Retina (tissue), 1 donor: ENCODE measurements at places on chromosomes 12 and 14.

- DNase-seq: no peak
Observed at GRCh38 chr12:87383680-87384079, 645.5 kb downstream of the C12orf50 start.

- no peak for DNase-seq
Observed at GRCh38 chr12:42472376-42472775, 117.2 kb downstream of the PRICKLE1 start.

DNA sequence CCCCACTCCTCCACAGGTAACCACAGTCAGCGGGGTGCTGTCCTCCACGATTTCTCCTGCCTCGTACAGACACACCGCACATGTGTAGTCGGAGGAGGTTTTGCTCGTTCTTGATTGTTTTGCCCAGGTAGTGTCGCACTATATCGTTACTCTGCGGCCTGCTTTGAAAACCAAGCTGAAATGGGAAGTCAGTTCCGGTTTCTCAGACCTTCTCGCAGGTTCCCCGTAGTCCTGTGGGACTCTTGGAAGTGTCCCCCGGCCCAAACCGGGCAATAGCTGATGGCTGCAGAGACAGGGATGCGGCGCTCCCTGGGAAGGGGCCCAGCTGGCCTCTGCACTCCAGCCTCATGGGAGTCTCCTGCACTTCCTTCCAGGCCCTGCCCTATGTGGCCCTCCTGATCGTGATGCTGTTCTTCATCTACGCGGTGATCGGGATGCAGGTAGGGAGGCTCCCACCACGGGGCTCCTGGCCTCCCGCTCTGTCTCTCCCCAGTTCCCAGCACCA lies 141.3 kb upstream of the FKBP4 start:
- DNase-seq: no peak

- no peak for DNase-seq
Observed at GRCh38 chr12:19154686-19155085, 25.2 kb downstream of the PLEKHA5 start.

DNA sequence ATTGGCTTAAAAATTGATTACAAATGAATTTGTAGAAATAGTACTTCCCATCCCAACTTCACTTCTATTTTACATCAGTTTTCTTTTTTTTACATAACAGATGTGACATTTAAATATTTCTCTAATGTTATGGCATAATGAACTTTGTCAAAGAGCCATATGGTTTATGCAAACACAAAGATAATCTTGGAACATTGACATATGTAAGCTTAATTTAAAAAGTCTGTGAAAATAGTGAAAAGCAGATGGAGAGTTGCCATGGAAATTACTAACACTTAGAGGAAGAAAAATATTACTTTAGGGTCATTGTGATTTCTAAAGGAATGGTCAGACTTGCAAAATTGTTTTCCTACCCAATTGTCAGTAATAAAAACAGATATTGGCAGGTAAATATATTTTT lies 232.4 kb downstream of the AEBP2 start:
- DNase-seq: no peak

DNA sequence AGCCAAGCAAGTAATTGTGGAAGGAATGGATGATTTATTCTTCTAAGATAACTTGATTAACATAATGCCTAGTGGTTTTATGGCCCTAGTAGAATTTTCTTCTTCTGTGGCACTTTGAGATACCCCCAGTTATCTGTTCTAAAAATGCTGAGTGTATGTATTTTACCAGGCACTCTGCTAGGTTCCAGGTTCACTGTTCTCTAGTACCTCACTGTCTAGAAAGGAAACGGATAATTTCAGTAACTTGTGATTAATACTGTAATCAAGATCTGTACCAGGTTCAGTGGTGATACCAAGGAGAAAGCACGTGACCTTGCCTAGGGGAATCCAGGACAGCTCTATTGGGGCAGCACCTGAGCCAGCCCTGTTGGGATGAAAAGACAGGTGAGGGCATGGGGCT lies 8.0 kb downstream of the ANO6 start:
- DNase-seq: no peak
